Stimulated activated CD8-positive, alpha-beta memory T cell treated with anti-CD3 and anti-CD28 coated beads, Interleukin-4, amount 100 ng/mL, for 4 hours (primary cell): ENCODE measurements at places on chromosomes 5 and 9.

GRCh38 chr9:80720579-80720978 is 968.8 kb downstream of the TLE1 start:
- no peak for DNase-seq

DNA sequence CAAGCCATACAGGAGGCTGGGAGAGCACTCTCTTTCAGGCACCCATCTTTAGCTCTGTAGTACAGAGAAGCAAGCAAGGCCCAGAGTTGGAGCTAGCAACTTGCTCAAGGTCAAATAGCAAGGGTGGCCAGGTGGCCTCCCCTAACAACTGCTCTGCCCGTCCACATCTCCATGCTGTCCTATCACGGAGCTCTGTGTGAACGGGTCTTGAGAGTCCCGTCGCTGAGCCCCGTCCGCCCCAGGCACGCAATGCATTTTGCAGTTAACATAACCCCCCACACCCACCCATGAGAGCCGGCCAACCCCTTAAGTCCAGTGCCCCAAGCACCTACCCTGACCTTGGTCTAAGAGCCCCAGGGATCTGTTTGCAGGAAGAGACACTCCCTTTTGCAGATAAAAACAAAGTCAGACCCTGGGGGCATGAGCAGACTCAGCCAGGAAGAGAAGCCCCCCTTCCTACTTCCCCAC is 1.5 kb downstream of the RNF44 start:
- no peak for DNase-seq

DNA sequence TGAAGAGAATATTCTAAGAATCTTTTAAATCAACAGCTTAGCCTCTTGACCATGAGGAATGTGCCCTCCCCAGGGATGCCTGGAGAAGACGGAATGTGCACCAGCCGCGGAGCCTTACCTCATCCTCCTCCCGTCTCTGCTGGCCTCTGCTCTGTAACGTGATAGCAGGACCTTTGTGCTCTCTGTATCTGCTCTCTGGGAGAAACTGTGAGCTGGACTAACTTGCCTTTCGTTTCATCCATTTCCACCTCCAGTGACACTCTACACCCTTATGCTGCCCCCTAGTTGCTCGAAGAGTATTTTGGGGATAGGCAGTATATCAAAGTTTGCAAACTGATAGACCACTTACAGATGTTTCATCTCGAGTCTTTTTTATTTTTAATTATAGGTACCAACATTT is 141.4 kb downstream of the NPR3 start:
- DNase-seq = no peak

DNA sequence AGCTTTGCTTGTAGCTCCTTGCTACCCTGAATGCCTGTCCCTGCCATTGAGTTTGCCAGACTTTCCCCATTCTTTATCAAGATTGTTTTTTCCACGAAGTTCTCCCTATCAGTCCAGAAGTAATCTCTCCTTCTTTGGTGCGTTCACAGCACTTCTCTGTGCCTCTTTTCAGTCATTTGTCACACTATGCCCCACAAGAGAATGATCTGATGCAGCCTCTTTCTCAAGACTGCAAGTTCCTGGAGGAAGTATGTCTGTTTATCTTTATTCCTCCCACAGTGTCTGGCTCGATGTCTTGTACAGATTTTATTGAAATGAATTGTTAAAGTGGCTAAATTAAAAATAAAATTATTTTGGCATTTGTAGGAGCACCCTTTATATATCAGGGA is 99.3 kb downstream of the CCDC192 start:
- DNase-seq = no peak

DNA sequence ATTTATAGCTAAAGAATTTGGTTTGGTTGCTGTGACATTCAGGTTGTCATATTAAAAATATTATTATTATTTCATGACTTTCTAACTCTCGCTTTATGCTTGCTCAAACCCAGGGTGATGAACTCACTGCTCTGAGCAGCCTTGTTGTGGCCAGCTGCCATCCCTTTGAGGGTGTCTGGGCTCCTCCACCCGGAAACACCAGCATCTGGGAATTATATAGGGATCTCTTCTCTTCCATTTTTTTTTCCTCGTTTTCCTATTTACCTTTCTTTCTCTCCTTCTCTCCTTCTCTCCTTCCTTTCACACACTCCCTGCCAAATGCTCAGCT is 355.8 kb upstream of the SMARCA2 start:
- DNase-seq = no peak

DNA sequence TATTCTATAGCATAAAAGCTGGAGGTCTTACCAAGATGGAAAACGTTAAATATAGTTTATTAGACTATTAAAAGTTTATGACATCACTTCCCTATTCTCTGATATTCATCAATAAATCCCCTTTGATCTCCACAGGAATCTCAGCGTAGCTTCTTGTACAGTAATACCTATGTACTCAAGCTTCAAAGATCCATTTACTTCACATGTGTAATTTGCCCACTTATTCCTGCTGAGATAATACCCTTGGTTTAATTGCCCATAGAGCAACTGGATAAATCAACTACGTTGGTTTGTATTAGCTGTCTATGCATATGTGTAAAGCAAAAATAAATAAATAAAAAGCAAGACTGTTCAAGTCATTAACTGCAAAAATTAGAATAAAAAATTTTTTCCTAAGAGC is 219.7 kb downstream of the EFNA5 start:
- DNase-seq = no peak
